ENCODE measurements at places on chromosomes 1 and 21.

- DNase-seq = no peak
Measured at GRCh38 chr1:35111106-35111505, 31.9 kb downstream of the ZMYM1 start.

- no peak for DNase-seq
Measured at GRCh38 chr1:21916447-21917238, 20.5 kb downstream of the HSPG2 start.

GRCh38 chr1:41419584-41420295 is 58.5 kb downstream of the FOXO6 start:
- DNase-seq = no peak

DNA sequence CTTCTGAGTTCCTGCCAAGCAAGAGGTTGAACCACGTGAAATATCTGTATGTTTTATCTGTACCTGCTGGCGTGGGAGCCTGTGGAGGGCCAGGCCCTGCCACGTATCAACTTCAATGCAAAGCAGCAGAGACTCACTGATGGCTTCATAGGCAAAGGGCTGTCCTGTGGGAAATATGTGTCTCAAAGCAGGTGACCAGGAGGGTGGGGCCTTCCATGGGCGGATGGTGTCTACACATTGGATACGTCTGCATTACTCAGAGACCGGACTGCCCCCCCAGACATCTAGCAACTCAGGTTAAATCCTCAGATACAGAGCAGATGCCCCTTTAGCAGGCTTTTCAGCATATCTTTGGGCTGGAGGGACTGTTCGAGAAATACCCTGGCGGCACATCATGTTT is 210.8 kb upstream of the C1orf174 start:
- DNase-seq = no peak

- no peak for DNase-seq
Measured at GRCh38 chr21:35503671-35504070, 454.6 kb upstream of the RUNX1 start.

DNA sequence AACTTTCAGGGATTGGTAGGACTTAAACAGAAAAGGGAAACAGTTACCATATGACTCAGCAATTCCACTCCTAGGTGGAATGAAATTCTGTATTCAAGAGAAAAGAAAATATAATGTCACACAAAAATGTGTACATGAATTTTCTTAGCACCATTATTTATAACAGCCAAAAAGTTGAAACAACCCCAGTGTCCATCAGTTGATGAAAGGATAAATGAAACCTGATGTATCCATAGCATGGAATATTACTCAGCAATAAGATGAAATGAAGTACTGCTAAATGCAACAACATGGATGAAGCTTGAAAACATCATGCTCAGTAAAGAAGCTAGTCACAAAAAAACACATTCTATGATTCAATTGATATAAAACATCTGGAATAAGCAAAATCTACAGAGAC is 15.5 kb downstream of the EEIG2 start:
- DNase-seq = no peak

DNA sequence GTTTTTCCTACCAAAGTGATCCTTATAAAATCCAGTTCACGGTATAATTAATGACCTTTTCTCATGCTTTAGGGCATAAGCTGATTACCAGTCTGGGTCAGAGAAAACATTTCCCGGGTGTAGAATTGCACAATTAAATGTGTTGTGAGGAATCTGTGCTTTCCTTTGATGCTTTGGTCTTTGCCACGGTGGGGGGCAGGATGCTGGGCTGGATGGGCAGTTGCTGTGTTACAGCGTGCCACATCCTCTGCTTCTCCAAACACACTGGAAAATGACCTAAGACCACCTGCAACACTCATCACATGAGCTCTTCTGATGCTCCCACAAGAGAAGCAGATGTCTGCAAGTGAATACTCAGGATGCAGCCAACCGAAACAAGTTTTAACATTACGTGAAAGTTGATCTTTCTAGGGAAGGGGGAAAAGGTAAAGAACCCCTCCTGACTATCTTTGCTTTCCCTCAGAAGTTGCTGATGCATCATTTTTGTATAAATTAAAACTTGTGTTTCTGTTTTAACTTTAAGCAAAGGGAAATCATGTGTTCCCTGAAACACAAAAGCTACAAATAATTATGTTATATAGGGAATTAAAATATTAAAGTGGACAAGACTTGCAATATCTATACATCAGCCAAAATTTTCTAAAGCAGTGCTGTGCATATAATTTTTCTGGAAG is 515.3 kb upstream of the NR5A2 start:
- peak; percentile 13 for DNase-seq

DNA sequence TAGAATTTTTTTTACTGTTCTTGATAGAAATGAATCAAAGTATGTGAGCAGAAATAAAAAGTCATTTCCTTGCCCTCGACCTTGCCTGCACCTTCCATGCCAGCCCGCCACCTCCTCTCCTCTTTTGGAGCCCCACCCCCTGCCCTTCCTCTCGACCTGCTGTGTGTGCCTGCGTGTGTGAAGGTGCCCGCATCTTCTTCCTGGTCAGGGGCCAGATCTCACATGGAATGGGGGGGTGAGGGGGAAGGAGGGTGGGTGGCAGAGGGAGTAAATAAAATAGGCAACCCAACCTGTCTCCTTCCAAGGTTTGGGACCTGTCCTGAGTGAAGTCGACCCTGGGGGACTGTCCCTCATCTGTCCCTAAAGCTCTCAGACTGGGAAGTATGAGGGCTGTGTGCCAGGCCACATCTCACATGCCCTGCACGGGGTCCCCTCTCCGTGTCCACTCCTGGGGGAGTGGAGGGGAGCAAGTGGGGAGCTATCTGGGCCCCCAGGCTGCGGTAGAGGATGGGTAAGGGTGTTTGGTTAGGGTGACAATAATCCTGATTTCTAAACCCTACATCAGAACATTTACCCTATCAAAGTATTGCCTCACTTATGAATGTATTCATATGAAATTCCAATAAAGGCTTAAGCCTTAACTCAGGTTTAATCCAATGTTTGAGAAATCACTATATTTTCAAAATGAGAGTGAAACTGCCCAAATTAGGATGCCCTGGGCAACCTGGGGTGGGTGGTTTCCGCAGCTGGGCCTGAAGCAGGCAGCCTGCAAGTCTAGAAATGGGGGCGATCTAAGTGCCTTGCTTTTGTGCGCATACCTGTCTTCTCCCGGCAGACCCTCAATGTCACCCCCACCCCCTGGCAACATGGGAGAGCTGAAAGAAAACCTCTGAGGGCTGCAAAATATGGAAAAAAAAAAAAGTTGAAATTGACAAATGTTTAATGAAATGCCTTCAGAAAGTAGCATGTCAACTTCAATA is 15.4 kb downstream of the AMPD2 start:
- DNase-seq = no peak

GRCh38 chr1:95073446-95073845 is 695 bp upstream of the ALG14 start:
- DNase-seq = no peak

DNA sequence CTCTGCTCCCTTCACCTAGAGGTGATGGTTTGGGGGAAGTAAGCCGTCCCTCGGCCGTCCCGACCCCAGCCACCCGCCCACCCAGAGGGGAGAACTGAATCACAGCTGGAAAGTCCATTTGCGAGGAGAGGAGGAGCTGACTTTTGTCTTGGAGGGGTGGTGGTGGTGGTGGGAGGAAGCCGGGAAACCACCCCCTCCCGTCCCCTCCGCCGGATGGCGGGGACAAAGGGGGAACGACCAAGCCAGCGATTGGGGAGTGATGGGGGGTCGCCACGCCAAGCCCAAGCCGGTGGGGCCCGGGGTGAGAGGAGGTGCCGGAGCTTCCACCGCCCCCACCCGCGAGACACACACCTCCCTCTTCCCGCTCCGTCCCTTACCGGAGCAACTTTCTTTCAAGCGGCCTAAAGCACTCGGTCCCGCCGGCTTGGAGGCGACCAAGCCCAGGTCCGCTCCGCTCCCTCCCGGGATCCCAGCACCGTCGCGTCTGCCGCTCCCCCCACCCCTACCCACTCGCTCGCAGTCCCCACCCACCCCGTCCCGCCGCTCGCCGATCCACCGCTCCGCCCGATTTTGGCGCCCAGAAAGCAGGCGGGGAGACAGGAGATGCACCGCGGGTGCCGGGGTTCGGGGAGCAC is 540 bp downstream of the ARHGEF2 start:
- DNase-seq = no peak

DNA sequence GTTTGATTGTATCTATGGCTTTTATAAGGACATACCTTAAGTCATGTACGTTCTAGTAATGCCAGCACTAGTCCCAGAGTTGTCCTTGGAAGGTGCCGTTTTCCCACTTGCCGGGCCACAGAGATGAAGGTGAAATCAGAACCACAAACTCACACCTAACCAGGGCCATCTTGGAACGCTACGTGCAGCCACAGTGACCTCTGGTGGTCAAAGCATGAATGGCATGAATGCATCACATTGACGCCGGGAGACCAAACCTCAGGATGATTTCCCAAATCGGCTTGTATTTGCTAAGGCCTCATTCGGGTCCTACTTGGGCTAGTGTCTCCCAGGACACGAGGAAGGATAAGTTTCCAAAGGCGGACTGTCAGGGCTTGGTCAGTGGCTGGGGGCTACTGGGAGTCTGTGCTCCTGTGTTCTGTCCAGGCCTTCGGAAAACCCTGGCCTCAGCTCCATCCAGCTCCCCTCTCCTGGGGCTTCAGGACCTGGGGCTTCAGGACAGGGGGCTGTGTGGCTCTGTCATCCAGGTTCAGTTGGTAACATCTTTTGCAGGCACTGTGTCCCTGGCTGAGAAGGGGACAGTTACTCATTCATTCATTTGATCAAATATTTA is 260.5 kb downstream of the PRDM2 start:
- peak; percentile 44 for DNase-seq

GRCh38 chr1:63835128-63835527 is 61.3 kb downstream of the ROR1 start:
- DNase-seq = no peak

- DNase-seq = no peak
Measured at GRCh38 chr1:1058921-1059493, 15.1 kb downstream of the RNF223 start.

DNA sequence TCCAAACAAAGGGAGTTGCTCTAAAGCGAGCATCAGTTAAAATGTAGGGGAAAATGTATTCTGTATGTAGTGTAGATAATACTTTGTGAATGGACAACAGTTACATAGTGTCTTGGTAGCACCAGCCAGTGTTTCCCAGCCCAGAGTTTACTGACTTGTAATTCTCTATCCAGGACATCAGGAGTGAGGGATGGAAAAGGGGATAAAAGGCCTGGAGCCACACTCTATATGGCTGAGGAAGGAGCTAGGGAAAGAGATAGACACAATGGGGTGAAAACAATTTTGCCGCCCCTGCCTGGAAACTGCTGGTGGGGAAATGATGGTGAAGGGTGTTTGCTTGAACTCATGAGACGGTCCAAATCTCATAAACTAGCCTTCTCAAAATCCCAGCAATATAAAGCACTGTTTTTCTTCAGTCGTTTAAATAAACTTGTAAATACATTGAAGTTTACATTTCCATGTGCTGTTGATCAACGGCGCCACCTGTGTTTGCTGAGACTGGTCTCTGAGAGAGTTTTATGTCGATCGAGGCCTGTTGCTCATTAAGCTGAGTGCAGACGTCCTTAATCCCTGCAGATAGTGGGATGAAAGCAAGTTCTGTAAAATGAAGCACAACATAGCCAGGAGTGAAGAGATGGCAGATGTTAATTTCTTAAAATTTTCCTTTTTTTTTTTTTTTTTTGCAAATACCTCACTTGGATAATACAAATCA is 27.9 kb upstream of the AGO1 start:
- peak; percentile 32 for DNase-seq

DNA sequence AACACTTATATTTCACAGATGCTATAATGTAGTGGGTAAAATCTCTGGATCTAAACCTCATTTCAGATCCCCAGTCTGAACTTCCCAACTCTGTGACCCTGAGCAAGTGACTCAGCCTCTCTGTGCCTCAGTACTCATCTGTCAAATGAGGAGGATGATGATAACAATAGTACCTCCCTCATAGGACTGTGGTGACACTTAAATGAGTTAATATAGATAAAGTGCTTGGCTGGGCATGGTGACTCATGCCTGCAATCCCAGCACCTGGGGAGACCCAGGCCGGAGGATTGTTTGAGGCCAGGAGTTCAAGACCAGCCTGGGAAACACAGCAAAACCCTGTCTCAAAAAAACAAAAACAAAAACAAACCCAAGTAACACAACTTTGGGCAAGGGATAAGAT is 4.7 kb upstream of the ECE1 start:
- DNase-seq = no peak

DNA sequence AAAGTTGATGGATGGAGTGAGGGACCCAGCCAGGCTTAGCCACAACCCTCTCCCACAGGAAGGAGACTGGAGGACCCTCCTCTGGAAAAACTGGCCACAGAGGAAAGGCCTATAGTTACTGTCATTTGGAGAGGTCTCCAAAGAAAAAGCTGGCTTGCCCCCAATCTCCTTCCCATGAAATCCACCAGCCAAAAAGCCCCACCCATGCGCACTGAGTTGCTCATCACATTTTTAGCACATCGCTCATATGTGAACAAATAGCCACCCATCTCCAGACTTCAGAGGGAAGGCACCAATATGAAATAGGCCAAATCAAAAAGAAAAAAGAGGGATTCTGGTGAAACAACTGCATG is 36.9 kb upstream of the QSOX1 start:
- DNase-seq = no peak

DNA sequence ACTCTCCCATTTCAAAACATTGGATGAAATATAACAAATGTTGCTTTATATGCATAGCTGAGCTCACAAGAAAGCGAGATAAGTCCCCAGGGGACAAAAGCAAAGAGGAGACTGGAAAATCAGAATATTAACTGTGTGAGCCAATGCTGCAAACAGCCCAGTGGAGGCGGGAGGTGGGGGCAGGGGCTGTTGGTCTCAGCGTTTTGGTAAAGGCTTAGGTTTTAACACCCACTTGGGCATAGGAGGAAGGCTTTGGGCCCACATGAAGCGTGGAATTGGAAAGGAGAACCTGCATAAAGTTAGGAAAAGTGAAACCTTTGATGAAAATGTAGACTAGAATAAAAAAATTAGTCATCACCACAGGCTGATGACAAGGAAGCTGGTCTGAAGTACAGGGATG is 30.2 kb upstream of the SMIM12 start:
- no peak for DNase-seq

DNA sequence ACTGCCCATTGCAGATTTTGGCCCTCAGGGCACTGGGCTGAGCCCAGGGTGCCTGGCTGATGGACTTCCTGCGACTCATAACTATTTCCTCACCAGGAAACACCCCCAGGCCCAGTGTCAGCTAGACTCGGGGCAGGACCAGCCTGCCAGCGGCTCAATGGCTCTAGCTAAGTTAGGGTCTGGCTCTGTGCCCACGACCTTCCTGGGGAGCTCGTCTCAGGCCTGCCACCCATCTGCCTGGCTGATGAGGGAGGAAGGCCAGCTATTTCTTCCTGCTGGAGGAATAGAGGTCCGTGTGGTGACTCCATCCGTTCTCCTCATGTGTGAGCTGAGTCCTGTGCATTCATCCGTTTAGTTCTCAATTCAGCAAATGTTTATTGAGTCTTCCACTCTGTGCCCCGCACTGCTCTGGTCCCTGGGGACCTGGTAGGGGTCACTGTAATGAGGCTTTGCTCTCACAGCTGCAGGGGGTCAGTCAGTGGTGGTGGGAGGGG is 44.5 kb downstream of the KIRREL1 start:
- DNase-seq = no peak

DNA sequence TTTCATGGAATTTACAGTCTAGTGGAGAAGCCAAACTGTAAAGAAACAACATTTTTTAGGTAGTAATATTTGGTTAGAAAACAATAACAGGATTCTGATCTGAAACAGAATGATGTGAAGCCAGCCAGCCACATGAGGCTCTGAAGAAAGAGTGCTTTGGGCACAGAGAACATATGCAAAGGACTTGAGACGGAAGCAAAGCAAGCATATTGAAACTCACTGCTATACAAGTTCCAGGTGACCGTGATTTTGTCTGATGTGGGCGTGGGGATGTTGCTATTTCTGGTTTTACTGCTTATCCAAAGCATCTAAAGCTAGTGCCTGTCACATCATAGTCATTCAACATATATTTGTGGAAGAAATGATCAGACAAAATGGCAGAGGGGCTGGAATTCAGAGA is 14.7 kb downstream of the CRP start:
- no peak for DNase-seq

All from NT2/D1 (cell line).